ENCODE measurements at places on chromosomes 3 and 15. TPM values are rescaled to one million over a fixed set of nuclear protein-coding genes. Genes with fewer than 3 reads are reported as not detected.

MIX23 gene
- total RNA-seq = 126 TPM

CAMK1 gene
- 81.0 TPM for total RNA-seq

ROPN1 gene
- total RNA-seq = not detected

COL7A1 gene
- 0.56 TPM for total RNA-seq

CADPS gene
- total RNA-seq = not detected

RBPMS2 gene
- total RNA-seq = not detected

ZNF662 gene
- total RNA-seq = 0.12 TPM

MLF1 gene
- total RNA-seq = 0.50 TPM

OIP5 gene
- total RNA-seq = 15.8 TPM

GPR27 gene
- 1.0 TPM for total RNA-seq

GOLGA6B gene
- not detected for total RNA-seq

TTC21A gene
- total RNA-seq = 0.89 TPM

SV2B gene
- total RNA-seq = 0.05 TPM

DNA sequence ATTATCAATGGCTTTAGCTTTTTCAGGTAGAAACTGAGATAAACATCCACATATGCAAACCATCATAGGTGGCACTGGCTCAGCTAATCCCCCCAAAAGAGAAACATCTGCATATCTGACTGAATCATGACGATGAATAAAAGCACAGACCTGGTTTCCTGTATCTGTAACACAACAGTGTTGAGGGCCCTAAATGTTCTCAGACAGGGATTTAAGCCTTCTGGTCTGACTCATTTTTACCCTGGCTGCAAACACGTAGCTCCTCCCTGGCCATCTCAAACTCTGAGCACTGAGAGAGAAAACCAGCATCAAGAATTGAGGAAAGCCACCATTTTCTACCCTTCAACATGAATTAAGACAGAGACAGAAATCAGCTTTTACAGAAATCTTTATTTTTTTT, 35.2 kb downstream of the GLB1 start:
- peak; percentile 78 for DNase-seq

GRCh38 chr15:59400103-59400813, 27.6 kb upstream of the MYO1E start:
- no peak for DNase-seq

DNA sequence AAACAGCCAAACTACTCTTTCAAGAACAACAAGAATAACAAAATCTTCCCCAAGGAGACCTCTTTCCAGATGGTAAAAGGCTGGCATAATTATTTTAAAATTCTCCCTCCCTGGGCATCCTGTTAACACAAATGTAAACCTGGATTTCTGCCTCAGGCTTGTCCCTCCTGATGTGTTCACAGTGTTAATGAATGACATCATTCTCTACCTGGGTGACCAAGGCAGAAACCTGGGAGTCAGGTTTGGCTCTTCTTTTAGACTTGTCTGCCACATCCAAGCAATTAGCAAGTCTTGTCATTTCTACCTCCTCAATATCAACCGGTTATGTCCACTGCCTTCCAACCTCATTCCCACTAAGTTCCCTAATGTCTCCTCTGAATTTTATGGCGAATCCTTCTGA, 368.7 kb upstream of the TBL1XR1 start:
- no peak for DNase-seq

- no peak for DNase-seq
These were observed 4.1 kb downstream of the FOXP1 start for GRCh38 chr3:71579326-71579934.

GRCh38 chr3:117473981-117474538, 764.5 kb downstream of the TUSC7 start:
- DNase-seq = no peak

- no peak for DNase-seq
These were observed 88.6 kb downstream of the P3H2 start for GRCh38 chr3:190031887-190032752.

DNA sequence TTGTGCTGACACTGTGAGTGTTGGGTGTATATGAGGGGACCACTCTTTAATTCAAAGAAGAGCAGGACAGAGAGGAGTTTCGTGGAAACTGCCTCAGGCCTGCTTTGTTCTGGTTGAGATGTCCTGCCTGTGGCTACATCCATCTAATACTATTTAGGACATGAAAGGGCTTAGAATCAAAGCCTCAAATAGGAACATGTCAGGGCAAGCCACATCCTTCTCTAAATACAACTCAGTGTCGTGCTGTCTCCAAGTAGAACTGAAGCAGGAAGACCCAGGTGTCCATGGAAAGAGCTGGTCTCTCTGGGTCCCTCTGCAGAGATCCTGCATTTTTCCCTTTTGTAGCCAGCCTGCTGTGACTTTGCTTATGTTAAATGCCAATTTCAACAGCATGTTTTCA, 156.2 kb upstream of the UMPS start:
- no peak for DNase-seq

DNA sequence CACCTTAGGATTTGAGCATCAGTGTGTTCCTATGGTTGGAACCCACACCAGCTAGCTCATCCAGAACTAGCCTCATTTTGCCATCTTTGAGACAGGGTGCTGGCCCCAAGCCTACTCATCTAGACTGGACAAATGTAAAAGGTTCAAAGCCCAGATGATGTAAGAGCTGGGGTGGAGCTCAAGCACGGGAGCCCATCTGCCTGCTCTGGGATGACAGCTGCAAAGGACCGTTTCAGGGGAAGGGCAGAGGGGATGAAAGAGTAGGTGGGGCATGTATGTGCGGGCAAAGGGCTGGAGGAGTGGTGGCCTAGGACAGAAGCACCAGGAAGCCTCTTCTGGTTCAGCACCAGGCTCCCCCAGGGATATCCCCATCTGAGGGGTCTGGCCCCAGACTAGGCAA, 15.8 kb downstream of the CLK3 start:
- DNase-seq = no peak

GRCh38 chr3:113212150-113212843, 940 bp downstream of the BOC start:
- DNase-seq = peak; percentile 63

DNA sequence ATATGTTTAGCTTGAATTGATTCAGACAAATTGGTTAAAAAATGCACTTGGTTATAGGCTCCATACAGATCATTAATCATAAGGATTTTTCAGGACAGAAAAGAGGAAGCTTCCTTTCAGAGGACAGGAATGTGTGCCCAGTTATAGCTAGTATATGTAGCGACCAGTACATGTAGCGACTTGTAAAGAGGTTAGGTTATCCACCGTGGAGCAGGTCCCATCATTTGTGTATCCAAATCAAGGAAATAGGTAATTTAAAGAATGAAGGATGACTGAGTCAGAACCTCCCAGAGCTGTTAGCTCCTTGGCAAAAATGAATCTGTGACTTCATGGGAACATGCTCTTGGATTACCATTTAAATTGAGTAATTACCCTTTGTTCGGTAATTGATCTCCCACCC, 15.8 kb upstream of the P2RY12 start:
- no peak for DNase-seq

GRCh38 chr3:61331929-61332552, 80.8 kb upstream of the FHIT start:
- no peak for DNase-seq

DNA sequence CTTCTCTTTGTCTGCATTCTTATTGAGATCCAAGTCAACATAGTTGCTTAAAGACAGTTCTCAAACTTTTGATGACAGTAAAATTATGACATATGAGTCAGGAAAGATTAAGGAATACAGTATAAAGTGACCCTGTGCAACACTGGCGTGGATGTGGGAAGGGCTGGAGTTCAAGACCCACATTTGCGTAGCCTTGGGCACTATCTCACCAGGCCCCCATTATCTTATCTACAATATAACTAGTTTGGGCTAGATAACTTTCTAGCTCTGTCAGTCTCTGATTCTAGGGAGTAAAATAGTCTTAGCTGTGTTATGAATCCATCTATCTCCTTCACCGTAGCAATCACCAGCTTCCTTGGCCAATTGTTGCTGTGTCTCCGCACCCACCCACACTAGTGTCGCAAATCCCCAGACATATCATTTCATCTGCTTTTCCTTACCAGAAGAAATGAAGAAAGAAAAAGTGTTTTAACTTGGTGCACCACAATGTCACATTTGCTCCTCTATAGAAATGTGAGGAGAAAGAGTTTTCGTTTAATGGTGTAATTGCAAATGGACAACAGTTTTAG, 14.9 kb upstream of the TM4SF4 start:
- DNase-seq = no peak

DNA sequence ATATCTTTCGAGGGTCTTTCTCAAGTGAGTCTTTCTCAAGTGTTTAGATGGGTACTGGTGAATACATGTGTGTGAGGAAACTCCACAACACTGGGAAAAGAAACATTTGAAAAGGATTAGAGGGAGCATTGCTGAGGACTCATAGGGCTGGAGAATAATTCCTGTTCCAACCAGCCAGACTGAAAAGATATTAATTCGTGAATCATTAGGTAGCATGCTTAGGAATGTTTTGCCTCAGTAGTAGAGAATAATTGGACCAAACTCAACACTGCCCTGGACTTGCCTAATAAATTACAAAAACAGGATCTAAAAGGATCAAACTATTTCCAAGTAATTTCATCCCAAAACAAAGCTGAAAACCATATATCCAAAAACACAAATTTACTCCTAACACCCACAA, 17.3 kb downstream of the PP2D1 start:
- no peak for DNase-seq

DNA sequence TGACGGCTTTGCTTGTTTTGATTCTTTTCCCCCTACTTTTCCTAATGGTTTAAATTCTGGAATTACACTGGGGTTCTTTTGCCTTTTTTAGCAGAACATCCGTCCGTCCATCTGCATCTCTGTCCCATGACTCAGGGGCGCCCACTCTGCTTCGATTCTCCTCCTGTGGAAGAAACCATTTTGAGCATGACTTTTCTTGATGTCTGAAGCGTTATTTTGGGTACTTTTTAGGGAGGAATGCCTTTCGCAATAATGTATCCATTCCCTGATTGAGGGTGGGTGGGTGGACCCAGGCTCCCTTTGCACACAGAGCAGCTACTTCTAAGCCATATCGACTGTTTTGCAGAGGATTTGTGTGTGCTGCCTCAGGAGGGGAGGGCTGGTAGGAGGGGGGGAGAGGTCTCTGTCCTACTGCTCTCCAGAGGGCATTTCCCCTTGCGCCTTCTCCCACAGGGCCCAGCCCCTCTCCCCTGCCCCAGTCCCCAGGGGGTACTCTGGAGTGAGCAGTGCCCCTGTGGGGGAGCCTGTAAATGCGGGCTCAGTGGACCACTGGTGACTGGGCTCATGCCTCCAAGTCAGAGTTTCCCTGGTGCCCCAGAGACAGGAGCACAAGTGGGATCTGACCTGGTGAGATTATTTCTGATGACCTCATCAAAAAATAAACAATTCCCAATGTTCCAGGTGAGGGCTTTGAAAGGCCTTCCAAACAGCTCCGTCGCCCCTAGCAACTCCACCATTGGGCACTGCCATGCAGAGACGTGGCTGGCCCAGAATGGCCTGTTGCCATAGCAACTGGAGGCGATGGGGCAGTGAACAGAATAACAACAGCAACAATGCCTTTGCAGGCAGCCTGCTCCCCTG, 19.5 kb upstream of the BSN start:
- peak; percentile 54 for DNase-seq

DNA sequence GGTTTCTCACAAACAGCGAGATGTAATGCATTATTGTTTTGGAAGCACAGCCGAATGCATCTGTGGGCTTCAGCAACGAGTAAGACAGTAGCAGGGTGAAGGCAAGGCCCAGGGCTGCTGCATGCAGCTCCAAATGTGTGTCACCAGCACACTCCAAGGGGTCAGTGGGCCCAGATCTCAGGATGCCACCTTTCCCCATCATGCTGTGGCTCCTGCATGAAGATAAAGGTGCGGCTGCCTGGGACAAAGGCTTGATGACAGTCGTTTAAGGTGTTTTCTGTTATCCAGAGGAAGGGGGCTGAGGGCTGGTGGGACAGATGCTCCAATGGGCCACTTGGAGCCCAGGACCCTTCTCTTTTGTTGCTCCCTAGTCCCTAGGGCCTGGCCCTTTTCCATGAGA, 13.2 kb downstream of the C3orf22 start:
- no peak for DNase-seq

DNA sequence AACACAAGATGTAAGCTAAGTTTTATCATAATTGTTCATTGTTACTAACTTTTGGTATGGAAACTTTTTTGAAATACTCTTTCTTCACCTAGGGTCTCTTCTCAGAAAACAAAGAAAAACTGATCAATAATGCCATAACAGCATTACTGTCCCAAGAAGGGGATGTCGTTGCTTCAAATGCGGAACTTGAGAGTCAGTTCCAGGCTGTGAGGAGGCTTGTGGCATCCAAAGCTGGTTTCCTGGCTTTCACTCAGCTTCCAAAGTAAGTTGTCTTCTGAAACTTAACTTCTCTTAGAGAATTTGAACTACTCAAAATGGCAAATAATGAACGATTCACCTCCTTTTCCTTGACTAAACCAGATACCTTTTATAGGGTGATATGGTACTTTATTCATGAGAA, 39.3 kb downstream of the DNAJC13 start:
- DNase-seq = no peak

DNA sequence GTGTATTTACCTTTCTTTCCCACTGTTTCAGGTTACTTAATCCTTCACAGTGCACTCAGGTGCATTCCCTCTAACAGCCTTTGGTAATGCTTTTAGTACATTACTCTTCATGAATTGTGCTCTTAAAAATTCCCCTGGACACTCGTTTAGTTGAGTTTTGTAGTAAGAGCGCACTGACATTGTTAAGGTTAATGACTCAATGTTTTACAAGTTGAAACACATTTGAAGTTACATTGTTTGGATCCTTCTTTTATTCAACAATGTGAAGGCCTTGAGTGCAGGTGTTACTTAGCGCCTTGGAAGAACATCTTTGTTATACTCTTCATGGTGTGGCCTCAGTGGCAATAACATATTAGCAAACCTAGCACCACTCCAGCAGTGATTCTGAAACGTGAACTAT, 739.6 kb downstream of the NAALADL2 start:
- no peak for DNase-seq

GRCh38 chr15:89097313-89097712, 9.1 kb downstream of the ABHD2 start:
- DNase-seq = no peak

DNA sequence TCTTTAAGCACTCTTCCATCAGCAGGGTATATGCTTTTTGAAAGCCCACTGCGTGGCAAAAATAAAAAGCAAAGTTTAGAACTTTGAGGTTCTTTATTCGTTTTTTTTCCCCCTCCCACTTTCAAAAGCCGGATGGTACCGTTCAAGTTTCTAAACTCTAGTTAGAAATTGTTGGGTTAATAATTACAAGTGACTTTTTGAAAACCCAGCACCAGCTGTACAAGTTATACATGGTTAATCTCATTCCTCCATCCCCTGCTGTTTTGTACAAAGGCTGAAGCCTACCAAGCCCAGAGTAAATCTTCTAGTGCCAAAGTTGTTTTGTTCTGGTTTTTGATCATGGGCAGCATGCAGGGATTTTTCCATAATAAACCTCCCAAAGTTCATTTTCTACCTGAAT, 48.6 kb downstream of the WDR72 start:
- DNase-seq = no peak

GRCh38 chr3:106241593-106241992, 372.8 kb upstream of the CBLB start:
- DNase-seq = no peak
